ENCODE measurements at places on chromosomes 2 and 18. TPM values are rescaled to one million over a fixed set of nuclear protein-coding genes. Genes with fewer than 3 reads are reported as not detected.
A peak's percentile ranks its signal among the peaks of the same experiment; 100 is the strongest.

DNA sequence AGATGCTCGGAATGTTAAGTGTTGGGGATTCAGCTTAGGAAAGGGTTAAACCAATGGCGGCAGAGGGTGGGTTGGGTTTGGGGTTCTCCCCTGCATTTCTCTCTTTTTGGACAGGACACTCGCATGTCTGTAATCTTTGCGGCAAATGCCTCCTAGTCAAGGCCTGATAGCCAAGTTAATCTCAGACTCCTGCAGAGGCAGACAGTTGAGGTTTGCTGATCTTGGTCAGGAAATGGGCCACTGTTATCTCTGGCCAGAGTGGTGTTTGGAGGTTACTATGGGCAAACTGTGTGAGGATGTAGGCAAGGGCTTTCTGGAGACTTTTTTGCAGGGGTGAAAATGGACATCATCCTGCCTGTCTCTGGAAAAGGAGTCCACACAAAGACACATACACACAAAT is 188.8 kb downstream of the SETBP1 start:
- no peak for DNase-seq

DNA sequence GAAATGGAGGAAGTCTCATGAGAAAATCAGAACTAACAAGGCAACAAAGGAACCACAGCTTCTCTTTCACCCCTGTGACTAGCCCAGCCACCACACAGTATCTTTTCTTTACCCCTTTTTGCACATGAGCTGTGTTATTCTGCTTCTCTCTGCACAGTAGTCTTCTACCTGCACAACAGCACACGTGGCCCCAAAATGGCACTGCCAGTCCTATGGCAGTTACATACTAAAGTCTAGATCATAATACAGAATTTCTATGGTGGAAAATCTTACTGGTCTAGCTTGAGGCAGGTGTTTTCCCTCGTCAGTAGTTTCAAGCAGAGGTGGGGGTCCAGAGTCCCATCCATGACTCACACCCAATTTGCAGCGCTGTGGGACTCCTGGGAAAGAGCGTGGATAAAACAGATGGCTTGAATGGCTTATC is 177.7 kb downstream of the DIS3L2 start:
- DNase-seq = no peak

The FAM228A gene
- 6.4 TPM for total RNA-seq

DNA sequence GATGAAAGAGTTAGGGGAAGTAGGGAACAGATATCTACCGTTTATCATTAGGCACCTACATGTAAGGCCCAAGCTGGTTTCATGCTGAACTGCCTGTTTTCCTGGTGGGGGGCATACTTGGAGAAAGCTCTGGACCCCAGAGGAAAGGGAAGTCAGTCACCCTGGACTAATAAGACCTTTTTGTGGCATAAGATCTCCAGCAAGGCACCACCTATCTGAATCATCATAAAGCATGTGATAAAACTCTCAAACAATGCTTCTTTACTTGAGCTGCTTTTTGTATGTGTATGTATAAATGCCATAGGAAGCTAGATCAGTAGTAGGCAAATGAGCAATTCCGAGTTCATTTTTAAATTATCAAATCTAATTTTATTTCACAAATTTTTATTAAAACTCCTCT is 104.8 kb downstream of the TANC1 start:
- DNase-seq = no peak

- no peak for DNase-seq
These were observed 161.1 kb downstream of the KCNH7 start for GRCh38 chr2:162677476-162677875.

The SERPINB3 gene
- not detected for total RNA-seq

- no peak for DNase-seq
These were observed 538.5 kb upstream of the ZEB2 start for GRCh38 chr2:145058457-145058856.

DNA sequence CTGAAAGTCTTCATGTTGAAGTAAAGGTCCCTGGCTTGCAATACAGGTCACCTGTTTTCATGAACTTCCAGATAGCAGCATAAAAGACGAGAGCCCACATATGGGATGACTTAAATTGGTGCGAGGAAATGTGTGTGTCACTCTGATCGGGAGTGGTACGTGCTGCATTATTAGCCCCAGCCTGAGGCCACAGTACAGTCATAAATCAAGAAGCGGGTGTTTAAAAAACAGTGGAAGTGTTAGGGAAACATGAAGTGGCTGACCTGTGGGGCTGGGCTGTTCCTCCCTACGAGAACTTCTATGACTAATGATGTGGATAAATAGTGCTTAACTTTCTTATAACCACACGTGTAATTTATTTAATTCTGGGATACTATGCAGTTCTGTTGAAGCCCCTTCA is 24.4 kb downstream of the RDH14 start:
- no peak for DNase-seq

- no peak for DNase-seq
These were observed 37.9 kb downstream of the B4GALT6 start for GRCh38 chr18:31646332-31647126.

The DSC3 gene
- not detected for total RNA-seq

The KCNG2 gene
- total RNA-seq = 1.2 TPM

GRCh38 chr18:2547477-2548087 is 23.7 kb downstream of the METTL4 start:
- no peak for DNase-seq

The INHBB gene
- total RNA-seq = 7.6 TPM

- DNase-seq = no peak
These were observed 159.4 kb upstream of the FOSL2 start for GRCh38 chr2:28233164-28233676.

The PROKR1 gene
- 0.11 TPM for total RNA-seq

DNA sequence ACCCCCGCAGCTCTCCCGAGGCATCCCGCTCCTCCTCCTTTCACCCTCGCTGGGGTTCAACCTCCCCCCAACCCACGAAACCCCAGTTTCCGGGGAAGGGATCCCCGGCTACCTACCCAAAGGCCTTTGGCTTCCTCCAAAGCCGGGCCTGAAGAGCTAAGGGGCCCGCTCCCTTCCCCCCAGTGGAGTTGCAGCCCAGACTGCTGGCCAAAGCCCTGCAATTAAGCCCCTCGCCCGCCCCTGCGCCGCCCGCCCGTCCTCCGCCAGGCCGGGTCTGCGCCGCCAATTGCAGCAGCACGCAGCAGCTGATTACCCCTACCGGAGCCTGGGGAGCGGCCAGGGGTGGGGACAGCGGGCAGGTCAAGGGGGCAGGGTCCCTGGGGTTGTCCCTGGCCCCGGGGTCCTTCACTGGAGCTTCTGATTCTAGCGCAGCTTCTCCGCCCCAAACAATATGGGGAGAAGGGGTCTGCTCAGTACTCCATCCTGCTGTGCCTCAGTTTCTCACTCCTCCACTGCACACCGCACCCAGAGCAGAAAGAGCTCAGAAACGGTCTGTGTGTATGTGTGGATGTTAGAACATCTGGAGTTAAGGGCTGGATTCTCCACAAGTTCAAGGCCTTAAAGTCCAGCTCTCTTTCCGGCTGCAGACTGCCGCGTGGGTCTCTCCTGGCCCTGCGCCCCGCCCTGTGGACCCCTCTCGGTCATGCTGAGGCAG is 16.9 kb downstream of the WNT10A start:
- no peak for DNase-seq

DNA sequence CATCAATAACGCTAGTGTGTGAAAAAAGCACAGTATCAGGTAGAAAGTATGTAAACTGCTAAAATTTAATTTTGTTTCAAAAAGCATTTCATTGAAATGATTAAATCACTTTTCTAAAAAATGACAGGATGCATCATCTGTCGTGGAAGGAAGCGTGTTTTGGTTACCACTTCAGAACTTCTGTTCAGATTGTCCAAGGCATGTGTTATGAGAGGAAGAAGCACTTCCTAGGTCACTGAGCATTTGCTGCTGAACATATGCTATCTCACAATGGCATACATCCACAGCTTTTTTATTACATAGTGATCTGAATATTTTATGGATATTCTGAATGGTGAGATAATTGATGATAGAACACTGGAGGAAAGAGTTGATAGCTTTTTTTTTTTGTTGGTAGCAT is 737.5 kb downstream of the SATB2 start:
- no peak for DNase-seq

DNA sequence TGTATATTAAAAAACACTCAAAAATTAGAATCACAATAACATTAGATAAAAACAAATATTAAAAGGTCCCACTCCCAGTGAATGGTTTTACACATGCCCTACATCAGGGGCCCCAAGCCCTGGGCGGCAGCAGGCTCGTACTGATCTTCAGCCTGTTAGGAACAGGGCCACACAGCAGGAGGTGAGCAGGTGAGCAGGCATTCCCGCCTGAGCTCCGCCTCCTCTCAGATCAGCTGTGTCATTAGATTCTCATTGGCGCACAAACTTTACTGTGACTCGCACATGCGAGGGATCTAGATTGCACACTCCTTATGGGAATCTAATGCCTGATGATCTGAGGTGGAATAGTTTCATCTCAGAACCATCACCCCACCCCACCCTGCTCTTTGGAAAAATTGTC is 74.2 kb downstream of the MBD2 start:
- no peak for DNase-seq

The AQP4 gene
- 313 TPM for total RNA-seq

The SERPINB4 gene
- not detected for total RNA-seq

- DNase-seq = peak; percentile 43
These were observed 268.1 kb downstream of the NDUFA10 start for GRCh38 chr2:239756790-239757760.

The UGT1A10 gene
- not detected for total RNA-seq

The ASAP2 gene
- 57.9 TPM for total RNA-seq

DNA sequence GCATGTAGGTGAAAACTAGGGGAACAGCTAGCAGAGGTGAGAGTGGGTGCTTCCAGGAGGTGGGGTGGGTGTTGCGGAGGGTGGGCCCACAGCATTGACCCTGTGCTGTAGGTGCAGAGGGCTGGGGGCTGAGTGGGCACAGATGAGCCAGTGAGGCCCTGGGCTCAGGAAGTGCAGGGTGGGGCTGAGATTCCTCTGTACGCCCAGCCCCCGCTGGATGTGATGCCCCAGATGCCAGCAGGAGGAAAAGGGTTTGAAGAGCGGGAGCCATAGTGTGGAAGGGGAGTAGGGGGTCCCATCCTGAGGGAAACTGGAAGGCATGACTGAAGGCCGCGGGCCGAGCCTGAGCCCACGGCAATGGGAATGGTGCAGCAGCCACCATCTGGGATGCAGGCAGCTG is 14.1 kb upstream of the OTOS start:
- no peak for DNase-seq

- no peak for DNase-seq
These were observed 40.1 kb downstream of the KCMF1 start for GRCh38 chr2:85011098-85011497.

The REG3A gene
- total RNA-seq = not detected

The KLHL30 gene
- total RNA-seq = 0.15 TPM

DNA sequence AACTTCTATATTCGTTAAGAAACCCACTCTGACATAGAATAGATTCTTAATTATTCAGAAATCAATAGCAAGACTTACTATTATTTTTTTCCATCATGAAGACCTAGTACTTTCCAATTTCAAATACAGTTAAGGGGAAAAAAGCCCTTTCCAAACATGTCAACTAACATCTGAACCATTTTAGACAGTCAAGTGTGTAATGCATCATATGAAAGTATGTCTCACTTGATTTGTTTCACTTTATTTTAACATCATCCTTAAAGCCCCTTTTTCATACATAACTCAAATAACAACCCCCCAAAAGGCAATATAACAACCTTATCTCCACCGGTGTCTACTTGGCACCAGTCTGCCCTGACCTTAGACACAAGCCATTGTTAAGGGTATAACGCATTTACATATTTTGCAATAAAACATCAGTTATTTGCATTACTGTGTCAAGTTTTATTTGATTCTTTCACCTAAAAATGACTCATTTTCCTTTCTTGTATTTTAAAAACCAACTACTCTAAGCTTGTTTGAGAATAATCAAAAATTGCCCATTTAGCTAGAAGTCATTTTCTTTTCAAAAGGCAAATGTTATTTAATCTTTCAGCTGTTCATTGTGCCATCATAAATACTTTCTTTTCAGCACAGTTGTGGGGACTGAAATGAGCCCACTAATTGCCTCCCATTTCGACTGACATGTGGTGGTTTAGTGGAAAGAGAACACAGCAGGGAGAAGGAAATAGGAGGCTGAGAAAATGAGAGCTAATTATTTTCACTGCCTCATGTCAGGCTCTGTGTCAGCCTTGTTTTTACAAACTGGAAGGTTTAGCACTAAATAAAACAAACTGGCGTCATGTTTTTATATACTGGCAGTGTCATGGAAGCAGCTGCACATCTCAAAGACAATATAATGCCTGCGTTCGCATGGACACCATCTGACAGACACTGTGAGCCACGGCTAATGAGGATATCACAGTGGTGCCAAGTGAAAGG is 104.7 kb upstream of the CDCA7 start:
- DNase-seq = no peak

- DNase-seq = no peak
These were observed 361.3 kb downstream of the SS18 start for GRCh38 chr18:25729072-25729471.

GRCh38 chr2:56380861-56381260 is 197.1 kb downstream of the CCDC85A start:
- no peak for DNase-seq

The BUB1 gene
- total RNA-seq = 0.62 TPM

The ANKRD23 gene
- 11.5 TPM for total RNA-seq

The SULT1C2 gene
- total RNA-seq = 0.66 TPM

GRCh38 chr2:63790491-63790890 is 51.2 kb upstream of the UGP2 start:
- no peak for DNase-seq

The TTN gene
- 13.9 TPM for total RNA-seq

The CRYBA2 gene
- not detected for total RNA-seq

The CHRNA1 gene
- total RNA-seq = 0.71 TPM

DNA sequence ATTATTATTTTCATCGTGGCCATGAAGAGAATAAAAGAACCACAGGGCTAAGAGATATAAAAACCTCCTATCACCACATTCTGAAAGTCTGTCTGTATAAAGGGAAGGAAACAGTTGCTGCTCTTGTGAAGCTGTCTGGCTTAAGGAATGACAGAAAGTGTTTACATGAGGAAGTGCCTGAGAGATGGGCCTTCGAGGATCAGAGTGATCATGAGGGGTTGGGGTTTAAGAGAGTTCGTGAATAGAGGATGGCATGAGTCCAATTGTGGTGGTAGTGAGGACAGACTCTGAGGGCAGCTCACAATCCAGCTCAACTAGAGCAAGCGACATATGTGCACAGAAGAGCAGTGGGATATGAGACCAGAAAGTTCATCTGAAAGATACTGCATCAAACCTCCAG is 65.8 kb upstream of the PIEZO2 start:
- no peak for DNase-seq

GRCh38 chr18:39380866-39381265 is 1815.3 kb upstream of the CELF4 start:
- no peak for DNase-seq

The LRRC30 gene
- total RNA-seq = not detected

The ALK gene
- total RNA-seq = 4.5 TPM

The FSHR gene
- 0.47 TPM for total RNA-seq

DNA sequence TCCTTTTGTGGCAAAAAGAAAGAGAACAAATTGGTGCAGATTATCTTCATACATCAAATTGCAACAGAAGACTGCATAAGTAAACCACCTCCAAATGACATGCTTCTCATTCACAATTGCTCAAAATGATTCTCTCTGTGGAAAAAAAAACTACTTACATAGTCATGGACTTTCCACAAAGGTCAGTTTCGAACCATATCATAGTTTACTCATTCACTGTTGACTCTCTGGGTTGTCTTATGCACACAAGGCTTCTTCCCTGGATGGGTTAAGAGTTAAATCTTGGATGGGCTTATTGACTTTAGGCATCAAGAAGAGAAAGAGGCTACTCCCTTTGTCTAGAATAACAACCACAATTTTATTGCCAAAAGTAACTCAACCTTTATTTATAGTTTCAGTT is 91.3 kb upstream of the RAB27B start:
- DNase-seq = no peak

The SCN9A gene
- 1.5 TPM for total RNA-seq

The GLI2 gene
- 2.0 TPM for total RNA-seq

The MYCN gene
- 5.2 TPM for total RNA-seq

All from dorsolateral prefrontal cortex (tissue), 122 donors.